ENCODE measurements at places on chromosomes 2 and 18.
A peak's percentile ranks its signal among the peaks of the same experiment; 100 is the strongest.

DNA sequence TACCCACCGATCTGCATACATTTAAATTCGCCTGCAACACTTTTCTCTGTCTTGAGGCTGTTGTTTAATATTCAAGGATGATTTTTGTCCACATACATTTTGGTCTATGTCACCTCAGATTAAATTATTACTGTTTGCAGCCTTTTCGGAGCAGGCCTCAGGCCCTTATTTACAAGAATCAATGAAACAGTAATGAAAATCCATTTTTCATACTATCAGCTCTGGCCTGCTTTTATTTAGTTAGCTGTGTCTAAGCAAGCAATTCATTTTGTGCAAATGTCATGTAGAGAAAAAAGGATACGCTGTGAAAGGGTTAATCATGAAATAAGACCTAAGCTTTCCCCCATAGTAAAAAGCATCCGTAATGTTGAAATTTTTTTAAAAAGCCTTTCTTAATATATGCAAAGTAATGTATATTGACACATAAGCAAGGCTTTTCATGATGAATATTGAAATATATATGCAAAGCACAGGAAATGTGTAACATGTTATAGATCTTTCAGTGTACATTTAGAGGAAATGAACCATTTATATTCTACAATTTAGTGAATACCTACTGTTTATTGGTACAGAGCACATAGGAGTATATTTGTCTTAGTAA lies 1135.3 kb upstream of the ZEB2 start:
- no peak for DNase-seq

DNA sequence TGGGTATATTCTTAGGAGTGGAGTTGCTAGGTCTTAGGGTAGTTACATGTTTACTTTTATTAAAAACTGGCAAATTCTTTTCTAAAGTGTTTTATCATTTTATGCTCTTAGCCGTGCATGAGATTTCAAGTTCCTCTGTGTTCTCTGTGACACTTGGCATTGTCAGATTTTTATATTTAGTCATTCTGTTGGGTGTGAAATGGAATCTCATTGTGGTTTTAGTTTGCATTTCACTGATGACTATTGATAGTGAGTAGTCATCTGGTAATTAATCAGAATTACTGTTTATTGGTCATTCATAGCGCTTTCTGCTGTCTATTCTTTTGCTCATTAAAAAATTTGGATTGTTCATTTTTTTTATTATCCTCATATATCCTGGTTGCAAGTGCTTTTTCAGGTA lies 34.1 kb downstream of the RAB3GAP1 start:
- DNase-seq = no peak

DNA sequence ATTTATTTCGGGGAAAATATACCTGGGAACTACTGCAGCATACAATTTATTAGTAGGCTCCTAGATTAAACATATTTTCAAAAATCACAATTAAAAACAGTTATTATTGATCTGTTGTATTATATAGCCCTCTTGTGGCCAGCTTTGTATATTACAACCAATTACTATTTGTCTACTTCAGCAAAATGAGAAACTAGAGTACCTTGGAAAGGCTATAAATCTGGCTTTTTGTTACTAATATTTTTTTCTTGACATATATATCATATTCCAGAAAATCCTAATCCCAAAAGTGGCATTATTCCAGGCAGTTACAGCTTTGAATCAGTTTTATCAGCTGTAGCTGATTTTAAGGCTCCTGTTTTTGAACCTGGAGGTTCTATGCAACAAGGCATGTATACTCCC lies 101.2 kb downstream of the UBR3 start:
- peak; percentile 24 for DNase-seq

- peak; percentile 69 for DNase-seq
Observed at GRCh38 chr2:209579230-209579749, 155.4 kb downstream of the MAP2 start.

DNA sequence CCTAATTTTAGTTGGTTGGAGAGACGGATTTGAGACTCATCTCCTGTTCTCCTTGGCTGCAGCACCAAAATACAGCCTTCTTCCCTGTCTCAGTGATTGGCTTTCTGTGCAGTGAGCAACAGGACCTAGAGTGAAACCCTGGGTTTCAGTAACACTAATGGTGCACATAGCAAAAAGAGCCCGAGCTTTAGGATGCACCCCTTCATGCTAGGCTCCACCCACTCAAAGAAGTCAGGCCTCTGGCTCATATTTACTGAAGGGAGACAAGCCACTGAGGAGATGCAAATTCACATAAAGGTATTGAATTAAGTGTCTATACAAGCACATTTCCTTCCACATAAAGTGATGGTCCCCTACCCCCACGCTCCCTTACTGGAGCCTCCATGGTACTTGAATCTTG lies 131.9 kb upstream of the CHAC2 start:
- no peak for DNase-seq

DNA sequence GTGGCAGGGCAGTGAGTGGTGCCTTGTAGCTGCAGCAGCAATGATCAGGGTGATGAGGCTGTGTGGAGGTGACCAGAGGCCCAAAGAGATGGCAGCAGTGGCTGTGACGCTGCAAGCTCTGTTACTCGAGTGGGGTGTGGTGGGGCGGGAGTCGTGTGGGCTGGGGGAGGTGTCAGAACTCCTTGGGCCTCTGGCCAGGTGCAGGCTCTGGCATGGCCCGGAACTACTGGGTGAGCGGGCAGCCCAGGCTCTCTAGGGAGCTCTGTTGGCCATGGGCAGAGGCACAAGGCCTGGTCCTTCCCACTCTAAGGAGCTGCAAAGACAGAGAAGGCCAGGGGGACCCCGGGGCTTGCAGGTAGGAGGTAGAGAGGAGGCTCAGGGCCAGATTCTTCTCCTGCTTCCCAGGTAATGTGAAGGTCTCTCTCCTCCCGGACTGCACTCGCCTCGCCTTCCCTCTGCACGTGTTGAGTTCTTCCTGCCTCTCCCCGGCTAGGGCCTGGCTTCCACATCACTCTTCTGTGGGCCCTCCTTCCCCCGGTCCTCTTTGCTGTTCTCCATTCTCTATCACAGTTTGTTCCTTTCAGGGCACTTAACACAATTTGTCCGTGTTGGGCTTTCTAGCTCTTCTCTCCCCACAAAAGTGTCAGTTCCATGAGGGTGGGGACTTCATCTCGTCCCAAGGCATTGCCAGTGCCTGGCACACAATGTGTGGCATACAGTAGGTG lies 114.8 kb downstream of the MCFD2 start:
- DNase-seq = no peak

GRCh38 chr2:191411472-191411871 lies 166.3 kb downstream of the MYO1B start:
- no peak for DNase-seq

GRCh38 chr2:82797469-82797868 lies 1661.6 kb downstream of the SUCLG1 start:
- DNase-seq = no peak

GRCh38 chr2:207469451-207469850 lies 60.3 kb upstream of the CREB1 start:
- no peak for DNase-seq

DNA sequence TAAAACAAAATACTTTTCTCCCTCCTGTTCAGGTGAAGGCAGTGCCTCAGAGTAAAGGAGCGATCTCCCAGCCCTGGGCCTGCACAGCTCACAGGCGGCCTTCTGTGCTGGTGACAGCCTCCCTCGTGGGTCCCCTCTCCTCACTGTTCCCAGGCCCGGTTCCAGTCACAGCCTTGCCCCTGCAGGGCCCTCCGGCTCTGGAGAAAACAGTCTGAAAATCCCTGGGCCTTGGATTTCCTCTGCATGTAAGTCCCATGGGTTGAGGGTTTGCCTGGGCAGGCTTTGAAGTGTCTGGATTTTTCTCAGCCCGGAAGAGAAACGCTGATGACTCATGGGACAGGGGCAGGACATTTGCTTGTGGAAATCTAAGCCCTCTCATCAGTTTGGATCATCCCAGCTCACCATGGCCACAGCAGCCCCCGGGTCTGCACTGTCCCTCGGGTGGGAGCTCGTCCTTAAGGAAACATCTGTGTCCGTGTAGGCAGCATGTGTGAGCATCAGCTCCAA lies 186.1 kb upstream of the RAB12 start:
- no peak for DNase-seq

DNA sequence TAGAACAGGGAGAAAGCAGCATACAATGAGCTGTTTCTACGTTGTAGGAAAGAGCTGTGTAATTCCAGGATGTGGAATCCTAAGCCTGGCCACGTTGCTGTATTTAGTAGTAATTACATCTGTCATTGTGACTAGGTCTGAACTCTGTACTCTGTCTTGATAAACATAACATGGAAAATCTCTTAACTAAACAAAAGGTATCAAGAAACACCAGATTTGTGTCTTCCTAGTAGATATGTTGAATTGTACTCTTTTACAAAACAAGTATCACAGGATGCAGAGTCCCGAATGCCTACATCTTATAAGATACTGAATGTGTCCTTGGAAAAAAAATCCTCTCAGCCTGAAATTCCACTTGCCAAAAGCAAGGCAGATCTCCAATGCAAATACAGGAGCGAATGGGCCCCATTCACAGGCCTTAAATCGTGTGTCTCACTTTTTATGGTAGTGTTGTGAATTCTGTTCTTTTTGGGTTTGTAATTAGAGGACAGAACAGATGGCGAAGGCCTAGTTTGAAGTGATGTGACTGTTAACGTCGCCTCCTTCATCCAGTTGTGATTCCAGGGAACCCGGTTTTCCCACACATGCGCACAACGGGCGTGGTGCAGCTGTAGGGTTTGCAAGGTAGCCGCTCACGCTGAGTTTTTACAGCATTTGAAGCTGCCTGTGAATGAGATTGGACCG lies 246.5 kb downstream of the GBX2 start:
- DNase-seq = no peak

- no peak for DNase-seq
Observed at GRCh38 chr2:5984273-5984655, 292.1 kb downstream of the SOX11 start.

DNA sequence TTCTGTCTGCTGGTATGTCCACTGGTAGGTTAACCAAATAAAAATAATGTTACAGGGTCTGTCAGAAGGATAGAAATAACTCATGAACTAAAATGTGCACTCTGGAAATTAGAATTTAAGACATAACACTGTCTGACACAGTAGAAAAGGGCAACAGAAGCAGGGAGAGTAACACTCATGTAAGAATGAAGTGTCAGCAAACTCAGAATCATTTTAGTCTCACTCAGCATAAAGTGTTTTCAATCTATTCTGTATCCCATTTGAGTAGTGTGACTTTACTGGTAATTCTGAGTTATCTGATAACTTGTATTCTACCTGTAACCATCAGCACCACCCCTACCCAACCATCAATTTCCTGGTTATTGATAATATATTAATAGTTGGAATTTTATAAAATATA lies 68.3 kb downstream of the PIAS2 start:
- no peak for DNase-seq

DNA sequence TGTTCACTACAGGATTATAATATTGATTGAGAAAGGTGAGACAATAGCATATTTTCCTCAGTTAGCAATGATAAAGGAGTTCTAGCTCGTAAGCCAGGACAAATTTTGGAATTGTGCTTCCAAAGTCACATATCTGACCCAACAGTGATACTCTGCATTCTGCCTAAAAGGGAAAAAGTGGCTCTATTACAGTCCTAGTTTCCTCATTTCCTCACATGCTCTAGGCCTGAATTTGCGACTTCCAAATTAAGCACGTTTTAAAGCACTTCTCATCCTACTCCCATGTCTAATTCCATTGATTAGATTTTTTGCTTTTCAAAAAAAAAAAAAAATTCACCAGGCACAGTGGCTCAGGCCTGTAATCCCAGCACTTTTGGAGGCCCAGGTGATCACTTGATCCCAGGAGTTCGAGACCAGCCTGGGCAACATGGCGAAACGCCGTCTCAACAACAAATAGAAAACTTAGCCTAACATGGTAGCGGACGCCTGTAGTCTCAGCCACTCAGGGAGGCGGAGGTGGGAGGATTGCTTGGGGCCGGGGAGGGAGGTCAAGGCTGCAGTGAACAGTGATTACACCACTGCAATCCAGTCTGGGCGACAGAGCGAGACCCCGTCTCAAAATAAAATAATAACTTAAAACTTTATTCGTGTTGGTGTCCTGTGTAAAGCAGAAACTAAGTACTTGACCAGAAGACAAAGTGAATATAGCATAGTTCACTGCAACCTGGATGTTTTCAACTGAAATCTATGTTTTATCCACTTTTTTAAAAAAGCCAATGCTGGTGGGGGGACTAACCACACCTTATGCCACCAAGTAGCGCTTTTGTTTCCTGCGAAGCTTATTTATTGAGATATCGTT lies 1.5 kb downstream of the ESCO1 start:
- DNase-seq = no peak

- DNase-seq = no peak
Observed at GRCh38 chr2:227147023-227147422, 17.0 kb downstream of the COL4A4 start.

- no peak for DNase-seq
Observed at GRCh38 chr2:224638301-224638823, 53.2 kb upstream of the CUL3 start.

GRCh38 chr2:134773759-134774742 lies 55.3 kb upstream of the TMEM163 start:
- DNase-seq = no peak

GRCh38 chr2:172082105-172082943 lies 3.0 kb upstream of the DLX1 start:
- peak; percentile 38 for DNase-seq
